Stimulated activated CD8-positive, alpha-beta memory T cell treated with anti-CD3 and anti-CD28 coated beads, Interleukin-4, amount 100 ng/mL, for 1 hour (primary cell): ENCODE measurements at places on chromosomes 6 and 20.

GRCh38 chr6:31386977-31387376, 16.4 kb upstream of the MICA start:
- DNase-seq: no peak

DNA sequence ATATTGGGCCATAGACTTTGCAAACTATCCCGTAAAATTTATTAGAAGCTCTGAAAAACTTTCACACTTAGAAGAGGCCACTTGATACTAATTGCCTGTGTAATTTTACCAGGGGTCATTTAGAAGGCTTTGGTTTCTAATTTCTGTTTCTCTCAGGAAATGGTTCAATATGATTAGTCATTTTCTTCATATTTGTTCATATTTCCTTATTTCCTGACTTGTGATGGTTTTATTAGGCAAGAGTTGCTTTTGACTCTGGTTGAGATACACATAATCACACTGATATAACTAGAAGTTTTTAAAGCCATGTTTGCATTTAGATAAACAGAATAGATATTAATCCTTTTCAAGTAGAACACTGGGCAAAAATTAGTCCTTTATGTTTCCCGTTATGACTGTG, 11.8 kb upstream of the HBS1L start:
- no peak for DNase-seq

GRCh38 chr6:5205877-5206850, 54.6 kb downstream of the LYRM4 start:
- no peak for DNase-seq

GRCh38 chr6:44489910-44490604, 102.6 kb downstream of the CDC5L start:
- DNase-seq: no peak

DNA sequence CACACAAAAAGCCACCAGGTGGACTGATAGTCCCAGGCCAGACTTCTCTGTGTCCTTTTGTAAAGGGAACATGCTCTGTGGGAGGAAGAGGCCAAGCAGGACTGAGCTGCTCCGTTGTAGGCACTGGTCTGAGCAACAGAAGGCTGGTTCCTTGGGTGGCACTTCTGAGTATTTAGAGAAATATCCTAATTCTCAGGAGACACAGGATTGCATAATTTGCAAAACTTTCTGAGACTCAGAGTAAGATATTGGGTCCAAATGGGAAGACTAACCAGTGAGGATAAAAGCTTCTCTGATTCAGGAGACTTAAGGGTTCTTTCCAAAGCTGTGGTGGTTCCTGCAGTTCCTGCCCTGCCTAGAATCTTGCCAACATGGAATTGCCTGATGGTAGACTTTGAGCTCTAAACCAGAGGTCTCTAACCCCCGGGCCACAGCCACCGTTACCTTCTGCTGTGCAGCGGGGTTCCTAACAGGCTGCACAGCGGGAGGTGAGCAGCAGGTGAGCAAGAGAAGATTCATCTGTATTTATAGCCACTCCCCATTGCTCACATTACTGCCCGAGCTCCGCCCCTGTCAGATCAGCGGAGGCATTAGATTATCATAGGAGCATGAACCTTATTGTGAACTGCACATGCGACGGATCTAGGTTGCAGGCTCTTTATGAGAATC, 107.0 kb downstream of the OLIG3 start:
- no peak for DNase-seq

DNA sequence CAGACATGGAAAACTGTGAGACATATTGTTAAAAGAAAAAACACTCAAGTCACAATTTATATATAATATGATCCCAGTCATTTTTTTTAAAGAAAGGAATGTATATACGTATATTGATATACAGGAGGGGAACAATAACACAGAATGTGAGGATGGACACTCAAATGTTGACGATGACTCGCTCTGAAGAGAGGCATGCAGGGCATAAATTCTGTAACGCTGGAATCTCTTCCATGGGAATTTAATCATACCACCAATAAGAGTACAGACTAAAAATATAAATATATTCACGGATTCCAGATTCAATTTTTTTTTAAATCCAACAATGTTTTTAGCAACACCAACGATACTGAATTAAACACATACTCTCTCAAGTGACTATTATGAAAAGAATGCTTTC, 106.9 kb upstream of the CCDC28A start:
- DNase-seq: no peak

DNA sequence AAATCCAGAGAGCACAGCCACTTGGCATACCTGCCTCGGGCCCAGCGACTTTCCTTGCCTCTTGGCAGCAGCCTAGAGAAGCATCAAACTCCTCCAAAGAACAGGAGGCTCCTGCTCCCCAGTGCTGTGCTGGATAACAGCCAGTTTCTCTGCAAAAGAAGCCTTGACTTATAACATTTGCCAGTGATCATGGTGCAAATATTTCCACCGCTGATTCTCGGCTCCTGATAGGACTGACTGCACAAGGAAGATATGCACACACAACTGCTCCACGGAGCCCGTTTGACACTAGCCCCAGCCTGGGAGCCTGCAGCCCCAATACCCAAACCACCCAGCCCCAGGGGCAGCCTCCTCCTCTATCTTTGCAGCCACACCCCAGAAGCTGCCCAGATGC, 17.5 kb downstream of the ACSS1 start:
- no peak for DNase-seq

DNA sequence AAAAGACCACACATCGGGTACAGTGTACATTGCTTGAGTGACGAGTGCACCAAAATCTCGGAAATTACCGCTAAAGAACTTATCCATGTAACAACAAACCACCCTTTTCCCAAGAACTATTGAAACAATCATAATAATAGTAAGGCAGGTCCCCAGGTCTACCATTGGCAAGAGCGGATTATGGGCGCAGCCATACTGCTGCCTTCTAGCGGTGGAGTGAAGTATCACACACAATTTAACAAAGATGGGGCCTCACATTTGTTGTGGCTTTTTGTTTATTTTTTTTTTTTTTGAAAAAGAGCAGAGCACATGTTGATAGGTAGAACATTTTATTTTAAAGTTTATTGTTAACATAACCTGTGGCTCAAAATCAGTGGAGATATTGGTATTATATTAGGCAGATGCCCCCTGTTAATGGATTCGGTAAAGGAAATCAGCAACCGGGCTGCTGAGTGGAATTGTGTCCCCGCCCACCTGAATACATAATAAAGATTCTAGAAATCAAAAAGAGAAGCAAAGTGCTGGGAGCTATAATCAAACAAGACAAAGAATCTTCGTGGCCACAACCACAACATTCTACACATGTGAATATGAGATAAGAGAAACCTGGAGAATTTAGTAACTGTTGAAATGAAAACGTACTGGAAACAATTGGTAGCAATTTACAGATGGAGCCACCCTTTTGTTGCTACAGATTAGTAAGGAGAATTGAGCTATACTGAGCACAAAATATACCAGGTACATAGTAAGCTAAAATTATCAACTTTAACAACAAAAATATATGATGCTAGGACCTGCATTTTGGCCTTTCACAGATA, 94.2 kb upstream of the EXOC2 start:
- no peak for DNase-seq

GRCh38 chr6:37637562-37638413, 59.9 kb downstream of the MDGA1 start:
- DNase-seq: no peak

GRCh38 chr6:159506048-159506447, 187.0 kb downstream of the SOD2 start:
- DNase-seq: no peak

- no peak for DNase-seq
Measured at GRCh38 chr6:34496103-34496685, 30.3 kb downstream of the PACSIN1 start.

DNA sequence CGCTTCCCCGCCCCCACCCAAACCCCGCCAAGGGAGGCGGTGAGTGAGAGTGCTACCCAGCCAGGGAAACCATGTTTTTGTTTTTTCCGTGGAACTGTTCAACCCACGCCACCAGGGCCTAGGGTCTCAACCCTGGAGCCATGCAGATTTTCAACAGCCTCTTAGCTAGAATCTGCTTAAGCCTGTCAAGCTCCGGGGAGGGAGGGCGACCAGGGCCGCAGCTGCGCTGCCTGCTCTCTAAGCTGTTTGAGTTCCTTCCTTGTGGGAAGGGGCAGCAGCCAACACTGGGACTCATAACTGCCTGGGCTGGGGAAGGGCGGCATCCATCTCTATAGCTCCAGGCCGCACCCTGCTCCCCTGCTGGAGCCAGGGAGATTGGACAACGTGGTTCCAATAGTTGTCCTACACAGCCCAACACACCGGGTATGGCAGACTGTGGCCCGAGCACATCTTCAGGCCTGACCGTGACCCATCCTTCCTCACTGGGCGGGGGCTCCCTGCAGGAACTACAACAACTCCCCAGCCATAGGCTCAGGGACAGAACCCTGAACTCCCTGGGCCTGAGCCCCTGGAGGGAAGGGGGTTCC, 1065.7 kb upstream of the MANEA start:
- DNase-seq: no peak

DNA sequence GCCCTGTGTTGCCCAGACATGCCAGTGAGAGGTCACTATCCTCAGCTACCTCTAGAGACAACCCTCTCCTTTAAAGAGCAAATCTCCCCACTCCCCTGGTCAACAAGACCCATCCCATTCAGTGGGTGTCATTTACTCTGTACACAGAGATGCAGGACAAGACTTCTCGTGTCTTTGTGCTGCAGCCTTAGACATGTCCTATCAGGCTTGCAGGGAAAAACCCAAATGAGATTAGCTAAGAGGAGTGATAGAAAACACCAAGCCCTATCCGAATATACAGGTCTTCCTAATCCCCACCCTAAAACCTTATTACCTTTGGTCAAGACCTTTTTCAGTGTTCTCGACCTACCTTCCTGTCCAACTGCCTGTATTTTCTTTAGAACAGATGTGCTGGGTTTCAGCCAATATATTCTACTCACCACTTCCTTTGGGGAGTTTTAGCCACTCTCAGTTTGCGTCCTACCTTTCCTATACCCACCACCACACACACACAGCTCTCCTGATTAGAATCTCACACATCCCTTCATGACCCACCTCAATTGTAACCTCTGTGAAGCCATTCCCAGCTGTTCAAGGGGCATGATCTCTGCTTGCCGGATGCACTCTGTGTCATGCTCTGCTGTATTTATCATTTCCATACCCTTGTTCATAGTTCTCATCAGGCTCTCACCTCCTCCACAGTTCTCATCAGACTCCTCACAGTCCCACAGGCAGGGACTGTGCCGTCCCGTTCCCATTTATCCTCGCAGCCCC, 39.7 kb downstream of the TRAM2 start:
- no peak for DNase-seq

DNA sequence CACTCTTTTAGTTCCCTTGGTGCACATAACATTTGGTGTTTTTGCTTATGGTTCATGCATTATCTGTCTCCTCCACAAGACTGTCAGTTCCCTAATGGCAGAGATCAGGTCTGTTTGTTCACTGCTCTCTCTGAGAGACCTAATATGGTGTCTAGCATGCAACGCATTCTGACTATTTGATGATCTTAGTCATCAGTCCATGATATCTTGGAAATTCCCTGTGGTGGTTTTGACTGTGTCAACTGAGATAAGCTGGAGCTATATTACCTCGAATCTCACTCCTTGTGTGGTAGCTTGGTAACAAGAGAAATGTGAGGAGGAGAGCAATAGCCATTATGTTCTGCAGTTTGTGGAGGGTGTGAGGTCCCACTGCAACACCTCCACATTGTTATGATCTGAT, 229.8 kb downstream of the FRK start:
- DNase-seq: no peak

DNA sequence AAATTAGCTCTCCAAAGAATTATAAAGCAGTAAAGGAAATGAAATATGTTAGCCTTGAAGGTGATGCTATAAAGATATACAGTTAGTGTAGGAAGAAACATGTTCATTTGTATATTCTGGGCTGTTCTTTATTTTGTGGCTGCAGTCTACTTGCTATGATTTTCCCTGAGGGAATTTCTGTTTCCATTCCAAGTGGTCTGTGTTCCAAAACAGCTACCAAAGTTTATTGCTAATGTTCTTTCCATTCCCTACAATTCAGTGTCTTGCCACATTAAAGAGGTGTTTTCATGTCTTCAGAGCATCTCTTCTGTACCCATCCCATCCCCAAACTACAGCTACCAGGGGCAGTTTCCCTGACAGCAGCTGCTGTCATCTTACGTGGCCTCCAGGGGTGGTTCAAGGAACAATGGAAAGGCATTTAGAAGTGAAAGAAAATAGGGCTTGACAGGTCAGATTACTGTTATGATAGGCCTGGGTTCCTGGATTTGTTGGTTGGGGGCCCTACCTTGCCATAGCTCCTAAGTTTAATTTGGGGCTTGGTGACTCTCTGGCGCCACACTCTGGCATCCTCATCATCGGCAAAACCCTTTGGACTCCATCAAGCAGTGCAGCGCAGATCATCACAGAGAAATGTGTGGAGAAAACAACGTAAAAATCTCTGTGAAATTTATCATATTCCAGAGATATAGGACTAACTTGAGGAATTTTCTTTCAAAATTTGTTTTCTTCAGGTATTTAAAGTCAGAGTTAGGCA, 33.8 kb upstream of the AIG1 start:
- DNase-seq: no peak

DNA sequence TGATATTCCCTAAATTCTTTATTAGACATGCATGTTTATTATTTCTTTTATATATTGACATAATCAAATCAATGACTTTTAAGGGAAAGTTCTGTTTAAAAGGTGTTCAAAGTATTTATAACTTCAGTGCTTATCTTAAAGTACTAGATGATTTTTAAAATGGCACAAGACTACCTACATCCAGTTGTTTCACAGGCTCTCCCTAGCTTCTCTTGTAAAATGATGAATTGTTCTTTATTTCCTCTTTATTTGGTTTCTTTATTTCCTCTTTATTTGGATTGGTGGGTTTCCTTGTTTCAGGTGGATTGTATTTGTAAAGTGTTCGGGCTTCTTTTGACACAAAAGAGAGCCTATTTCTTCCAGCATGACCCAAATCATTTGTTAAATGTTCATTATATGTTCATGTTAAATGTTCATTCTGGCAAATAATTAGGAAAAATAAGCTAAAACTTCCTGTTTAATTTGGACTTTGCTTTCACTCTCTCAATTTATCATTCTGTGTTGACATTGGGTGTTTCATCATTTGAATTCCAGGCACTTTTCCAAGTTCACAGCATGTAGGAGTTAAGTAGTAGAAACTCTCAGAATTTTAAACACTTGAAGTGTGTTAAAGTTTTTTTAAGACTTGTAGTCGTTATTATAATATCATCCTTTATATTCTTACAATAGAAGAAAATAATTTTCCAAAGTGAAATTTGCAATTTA, 24.6 kb downstream of the MLIP start:
- DNase-seq: no peak

GRCh38 chr6:158897236-158897635, 78.1 kb upstream of the EZR start:
- no peak for DNase-seq

DNA sequence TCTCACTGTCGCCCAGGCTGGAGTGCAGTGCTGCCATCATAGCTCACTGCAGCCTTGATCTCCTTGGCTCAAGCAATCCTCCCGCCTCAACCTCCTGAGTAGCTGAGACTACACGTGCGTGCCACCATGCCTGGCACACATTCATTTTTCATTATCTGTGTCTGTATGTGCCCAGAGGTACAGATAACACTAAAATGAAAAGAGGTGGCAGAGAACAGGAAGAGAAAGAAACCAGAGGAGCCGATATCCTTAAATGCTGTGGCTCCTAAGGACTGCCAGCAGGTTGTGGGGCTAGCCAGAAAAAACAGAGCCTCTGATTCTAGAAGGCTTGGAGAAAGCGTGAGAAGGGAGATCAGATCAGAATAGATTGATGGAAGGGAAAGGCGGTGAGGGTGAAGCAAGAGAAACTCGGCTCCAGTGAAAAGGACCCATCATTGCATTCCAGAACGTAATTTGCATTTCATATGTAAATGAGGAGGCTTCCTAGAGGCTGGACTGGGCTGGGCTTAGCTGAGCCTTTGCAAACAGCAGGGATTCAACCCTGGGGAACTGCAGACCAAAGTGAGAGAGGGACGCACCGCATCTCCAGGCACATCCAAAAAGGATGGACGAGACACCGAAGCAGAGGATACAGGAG, 64.2 kb downstream of the GCNT2 start:
- no peak for DNase-seq
